ENCODE measurements at places on chromosomes 5 and 9. TPM values are rescaled to one million over a fixed set of nuclear protein-coding genes. Genes with fewer than 3 reads are reported as not detected.

BTNL9 gene
- total RNA-seq: 0.32 TPM

LCN15 gene
- not detected for total RNA-seq

ALDOB gene
- not detected for total RNA-seq

BARX1 gene
- not detected for total RNA-seq

RORB gene
- under 0.01 TPM for total RNA-seq

ANAPC2 gene
- total RNA-seq: 24.6 TPM

C1QTNF3 gene
- 0.65 TPM for total RNA-seq

SLC25A2 gene
- total RNA-seq: 0.15 TPM

EGFLAM gene
- 1.9 TPM for total RNA-seq

C9orf50 gene
- total RNA-seq: not detected

FAM78A gene
- 1.9 TPM for total RNA-seq

LCN9 gene
- not detected for total RNA-seq

ROPN1L gene
- 0.32 TPM for total RNA-seq

IL3 gene
- total RNA-seq: not detected

NDFIP1 gene
- 30.5 TPM for total RNA-seq

GLDC gene
- total RNA-seq: 6.4 TPM

TMEM245 gene
- total RNA-seq: 56.4 TPM

GRIA1 gene
- not detected for total RNA-seq

OBP2B gene
- not detected for total RNA-seq

SPINK4 gene
- not detected for total RNA-seq

DRD1 gene
- total RNA-seq: not detected

CCDC69 gene
- 4.6 TPM for total RNA-seq

FCN2 gene
- total RNA-seq: not detected

SPATA31C1 gene
- not detected for total RNA-seq

KCNIP1 gene
- total RNA-seq: not detected

FOXD4L3 gene
- not detected for total RNA-seq

MARCOL gene
- total RNA-seq: not detected

KCNT1 gene
- total RNA-seq: not detected

PCDHA1 gene
- total RNA-seq: 0.32 TPM

HAPLN1 gene
- 4.7 TPM for total RNA-seq

PTBP3 gene
- 31.2 TPM for total RNA-seq

OR1J2 gene
- not detected for total RNA-seq

UGT3A2 gene
- total RNA-seq: not detected

SLC34A3 gene
- total RNA-seq: not detected

OR1Q1 gene
- not detected for total RNA-seq

All from epithelial cell of umbilical artery (primary cell).